GM23338 (cell line): ENCODE measurements at places on chromosomes 5 and 9. TPM values are rescaled to one million over a fixed set of nuclear protein-coding genes. Genes with fewer than 3 reads are reported as not detected.

- DNase-seq, result no peak
Measured at GRCh38 chr5:27906931-27907601, 868.7 kb upstream of the CDH9 start.

DNA sequence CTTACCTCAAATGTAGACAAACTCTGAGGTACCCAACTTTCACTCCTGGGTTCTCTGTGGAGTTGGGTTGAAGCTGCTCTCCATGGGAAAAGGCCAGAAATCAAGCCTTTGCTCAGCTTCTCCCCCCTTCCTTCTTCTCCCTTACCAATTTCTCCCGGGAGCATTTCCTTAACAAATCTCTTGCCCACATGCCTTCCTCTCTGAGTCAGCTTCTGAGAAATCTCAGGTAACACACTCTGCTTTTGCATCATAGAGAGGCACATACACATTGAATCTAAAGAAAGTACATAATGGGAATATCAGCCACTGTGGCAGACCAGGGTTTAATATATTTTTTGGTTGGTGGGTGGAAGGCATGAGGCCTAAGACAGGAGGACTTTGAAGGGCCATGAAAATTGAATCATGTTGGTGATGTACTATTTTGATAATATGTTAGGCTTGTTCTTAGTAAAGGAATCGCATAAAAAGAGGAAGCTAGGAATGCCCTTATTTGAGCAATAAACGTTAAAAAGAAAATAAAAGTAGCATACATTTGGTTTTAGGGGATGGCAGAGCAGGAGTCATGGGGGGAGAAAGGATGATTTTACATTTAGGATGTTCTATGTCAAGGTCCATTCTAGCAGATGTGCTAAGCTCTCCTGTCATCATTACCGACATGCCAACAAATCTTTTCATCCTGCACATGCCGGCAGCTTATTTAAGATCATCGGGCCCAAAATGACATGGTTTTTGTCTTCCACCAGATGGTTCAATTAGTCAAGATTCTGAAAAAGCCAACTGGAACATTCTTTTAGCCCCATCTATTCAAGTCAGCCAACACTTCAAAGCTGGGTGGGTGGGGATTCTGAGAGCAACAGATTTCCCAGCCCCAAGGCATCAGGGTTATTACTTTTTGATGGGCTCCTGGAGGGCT, 199.5 kb upstream of the CLINT1 start:
- DNase-seq, result no peak

- no peak for DNase-seq
Measured at GRCh38 chr5:14587150-14587549, 5.6 kb downstream of the OTULINL start.

DNA sequence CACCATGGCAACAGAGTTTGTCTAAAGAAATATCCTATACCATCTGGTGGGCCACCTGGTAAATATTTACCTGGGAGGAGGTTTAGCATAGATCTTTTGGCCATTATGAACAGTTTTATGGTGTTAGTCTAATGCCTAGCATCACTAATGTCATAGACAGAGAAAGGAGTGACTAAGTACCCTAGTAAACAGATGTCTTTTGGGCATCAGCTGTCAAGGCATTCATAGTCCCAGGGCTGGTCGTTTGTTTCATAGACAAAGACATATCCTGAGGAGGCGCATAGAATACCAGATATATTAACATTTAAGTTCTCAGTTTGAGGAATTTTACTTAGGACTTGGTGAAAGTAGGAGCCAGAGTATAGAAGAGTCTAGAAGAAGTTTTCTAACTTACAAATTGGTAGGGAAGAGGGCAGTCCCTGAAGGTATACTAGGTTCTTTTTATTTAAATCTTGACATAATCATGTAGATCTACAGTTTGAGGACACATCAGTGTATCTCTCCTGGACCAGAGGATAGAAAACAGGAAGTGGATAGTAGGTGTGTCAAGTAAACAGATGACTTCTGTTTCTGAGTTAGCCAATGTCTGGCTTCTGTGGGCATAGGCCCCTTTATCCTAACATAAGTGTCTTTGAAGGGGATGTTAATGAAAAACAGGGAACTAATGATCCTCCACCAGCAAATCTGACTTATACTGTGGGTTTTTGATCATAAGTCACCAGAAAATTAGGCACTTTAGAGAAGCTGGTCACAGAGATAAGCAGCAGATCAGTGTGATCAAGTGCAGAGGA, 105.0 kb upstream of the PRSS3 start:
- no peak for DNase-seq

- no peak for DNase-seq
Measured at GRCh38 chr5:174245516-174246075, 200.1 kb downstream of the NSG2 start.

Gene APBA1
- total RNA-seq, result 0.58 and 1.0 TPM in 2 replicates

Gene FLT4
- 13.8 and 17.3 TPM in 2 replicates for total RNA-seq
